HTR-8/SVneo (cell line): ENCODE measurements at places on chromosomes 2 and 18.

DNA sequence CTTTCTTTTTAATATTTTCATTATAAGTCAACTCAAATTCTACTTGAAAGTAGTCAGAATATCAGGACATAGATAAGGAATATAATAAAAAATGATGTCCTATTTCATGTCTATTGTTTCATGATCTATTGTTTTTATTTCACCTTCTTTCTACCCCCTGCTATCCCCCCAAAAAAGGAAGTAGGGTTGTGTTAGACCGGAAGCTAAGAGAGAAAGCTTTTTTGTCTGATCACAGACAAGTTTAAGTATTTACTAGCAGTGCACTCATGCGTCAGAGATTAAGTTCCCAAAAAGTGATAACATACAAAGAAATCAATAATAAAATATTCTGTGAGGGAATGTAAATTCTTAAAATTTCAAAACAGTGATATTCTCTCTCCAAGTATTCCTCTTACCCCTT, 447.1 kb upstream of the CNTNAP5 start:
- no peak for DNase-seq

DNA sequence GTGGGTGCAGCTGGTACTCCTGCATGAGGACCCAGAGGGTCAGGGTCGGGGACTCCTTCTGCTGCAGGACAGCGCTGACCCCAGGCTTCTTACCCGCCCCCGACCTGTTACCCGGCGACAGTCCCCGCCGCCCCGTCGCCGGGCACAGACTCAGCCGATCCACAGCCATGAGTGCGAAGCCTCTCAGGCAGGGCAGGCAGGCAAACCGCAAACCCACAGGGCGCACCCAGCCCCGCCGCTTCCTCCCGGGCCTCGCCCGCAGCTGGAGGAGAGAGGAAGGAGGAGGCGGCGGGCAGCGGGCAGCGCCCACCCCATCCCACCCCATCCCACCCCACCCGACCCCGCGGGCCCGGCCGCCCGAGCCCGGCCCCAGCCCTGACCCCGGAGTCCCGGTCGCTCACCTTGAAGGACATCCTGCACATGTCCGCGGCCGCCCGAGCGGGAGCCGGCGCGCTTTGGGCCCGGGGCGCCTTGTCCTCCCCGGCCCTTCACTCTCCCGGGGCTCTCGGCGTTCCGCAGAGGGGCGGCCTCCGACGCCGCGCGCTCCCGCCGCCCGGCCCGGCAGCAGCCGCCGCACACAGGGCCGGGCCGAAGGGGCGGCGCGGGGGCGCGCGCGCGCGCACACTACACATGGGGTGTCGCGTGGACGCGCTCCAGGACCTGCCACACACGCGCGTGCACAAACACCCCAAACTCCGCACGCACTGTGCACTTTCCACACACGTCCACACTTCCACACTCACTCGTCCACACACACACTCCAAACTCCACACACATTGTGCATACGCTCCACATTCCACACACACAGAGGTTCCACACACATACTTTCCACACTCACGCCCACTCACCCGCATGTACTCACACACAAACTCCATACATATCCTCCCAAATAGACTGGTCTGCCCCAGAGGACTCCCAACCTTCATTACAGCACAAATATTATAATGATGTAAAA, at the start of gene ANKRD29:
Gene ANKRD29, minus strand, starts transcription at position 603 of the 955 bp plus-strand sequence. Its CDS starts 181 bp downstream, at position 422.
- DNase-seq = peak; percentile 36

DNA sequence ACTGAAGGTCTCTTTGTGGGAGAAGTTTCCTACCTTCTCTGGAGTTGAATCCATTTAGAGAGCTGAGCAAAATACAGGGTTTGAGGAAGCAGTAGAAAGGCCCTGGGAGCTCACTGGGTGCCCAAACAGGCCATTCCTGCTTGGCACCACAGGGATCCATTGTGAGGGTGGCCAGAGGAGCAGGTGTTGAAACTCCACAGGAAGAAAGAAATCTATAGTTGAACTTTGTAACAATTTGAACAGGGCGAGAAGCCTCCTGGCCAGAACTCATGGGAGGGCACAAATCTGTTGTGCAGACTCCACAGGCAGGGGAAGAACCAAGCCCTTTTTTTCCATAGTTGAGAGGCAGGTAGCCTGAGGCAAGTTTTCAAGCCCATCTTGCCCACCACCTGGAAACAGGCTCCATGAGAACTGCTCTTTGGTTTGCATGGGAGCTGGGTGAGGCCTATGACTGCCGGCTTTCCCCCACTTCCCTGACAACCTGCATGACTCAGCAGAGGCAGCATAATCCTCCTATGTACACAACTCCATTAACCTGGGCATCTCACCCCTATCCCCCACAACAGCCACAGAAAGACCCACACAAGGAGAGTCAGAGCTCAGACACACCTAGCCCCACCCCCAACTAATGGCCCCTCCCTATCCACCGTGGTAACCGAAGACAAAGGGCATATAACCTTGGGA, 1053.0 kb downstream of the TSN start:
- no peak for DNase-seq

DNA sequence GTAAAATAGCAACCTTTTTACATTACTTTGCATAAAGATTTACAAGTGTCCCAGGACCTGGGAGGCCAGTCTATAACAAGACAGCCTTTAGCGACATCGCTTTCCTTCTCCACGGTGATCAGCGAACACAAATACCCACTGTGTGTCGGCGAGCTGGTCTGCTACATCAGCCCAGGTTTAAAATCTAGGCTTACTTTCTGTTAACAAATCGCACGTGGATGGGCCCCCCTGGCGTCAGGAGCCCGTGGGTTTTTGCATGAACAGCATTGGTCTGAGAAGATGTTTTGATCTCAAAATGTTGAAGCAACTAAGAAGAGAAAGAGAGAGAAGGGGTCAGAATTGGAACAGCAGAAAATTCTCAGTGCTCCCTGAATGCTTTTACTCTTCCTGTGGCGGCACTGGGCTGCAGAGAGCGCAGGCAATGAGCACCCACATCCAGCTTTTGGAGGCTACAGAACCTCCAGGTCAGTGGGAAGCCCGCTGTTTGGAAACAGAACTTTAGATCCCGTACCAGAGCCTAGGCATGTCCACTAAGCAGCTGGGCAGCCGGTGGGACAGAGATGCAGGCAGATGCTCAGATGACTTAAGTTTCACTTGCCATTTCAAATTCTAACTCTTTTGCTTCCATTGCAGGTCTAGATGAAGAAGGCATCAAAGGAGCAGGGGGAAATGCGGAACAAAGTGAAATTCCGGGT, 32.9 kb downstream of the CYP27C1 start:
- no peak for DNase-seq

- no peak for DNase-seq
Observed at GRCh38 chr2:33512112-33512511, 35.7 kb downstream of the RASGRP3 start.

GRCh38 chr18:62717925-62718800, 2.8 kb downstream of the PHLPP1 start:
- no peak for DNase-seq

DNA sequence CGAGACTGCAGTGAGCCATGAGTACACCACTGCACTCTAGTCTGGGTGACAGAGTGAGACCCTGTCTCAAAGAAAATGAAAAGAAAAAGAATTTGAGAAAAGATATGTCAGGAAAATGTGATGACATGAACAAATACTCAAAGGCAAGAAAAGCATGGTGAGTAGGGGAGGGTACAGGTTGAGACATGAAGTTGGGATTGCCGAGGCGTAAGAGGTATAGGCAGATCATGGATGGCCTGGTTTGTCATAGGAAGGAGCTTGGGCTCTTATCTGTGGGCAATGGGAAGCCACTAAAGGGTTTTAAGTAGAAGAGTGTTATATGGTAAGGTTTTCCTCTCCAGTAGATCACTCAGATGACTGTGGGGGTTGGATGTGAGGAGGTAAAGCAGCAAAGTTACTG, 32.3 kb downstream of the SPAST start:
- DNase-seq = no peak

DNA sequence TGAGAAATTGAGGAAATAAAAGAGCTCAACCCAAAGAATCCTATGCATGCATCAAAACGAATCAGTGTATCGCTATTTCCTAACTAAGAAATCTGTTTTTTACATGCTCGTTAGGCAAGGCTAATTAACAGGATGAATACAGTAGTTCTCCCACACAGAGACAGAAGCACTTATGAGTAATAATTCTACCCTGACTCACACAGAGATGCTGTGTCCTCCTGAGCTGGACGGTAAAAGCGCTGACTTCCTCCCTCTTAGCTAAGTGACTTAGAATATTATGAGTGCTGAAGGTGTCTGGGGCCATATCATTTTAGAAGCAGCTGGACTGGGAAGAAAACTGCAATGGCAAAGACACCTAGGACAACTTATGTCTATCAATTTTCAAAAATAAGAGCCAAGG, 18.5 kb downstream of the PLEKHM3 start:
- no peak for DNase-seq

GRCh38 chr2:146572598-146572997, 1272.2 kb upstream of the ACVR2A start:
- no peak for DNase-seq

- no peak for DNase-seq
Observed at GRCh38 chr2:157420771-157421323, 23.0 kb downstream of the CYTIP start.

GRCh38 chr2:76930056-76930744, 592.0 kb downstream of the LRRTM4 start:
- no peak for DNase-seq

DNA sequence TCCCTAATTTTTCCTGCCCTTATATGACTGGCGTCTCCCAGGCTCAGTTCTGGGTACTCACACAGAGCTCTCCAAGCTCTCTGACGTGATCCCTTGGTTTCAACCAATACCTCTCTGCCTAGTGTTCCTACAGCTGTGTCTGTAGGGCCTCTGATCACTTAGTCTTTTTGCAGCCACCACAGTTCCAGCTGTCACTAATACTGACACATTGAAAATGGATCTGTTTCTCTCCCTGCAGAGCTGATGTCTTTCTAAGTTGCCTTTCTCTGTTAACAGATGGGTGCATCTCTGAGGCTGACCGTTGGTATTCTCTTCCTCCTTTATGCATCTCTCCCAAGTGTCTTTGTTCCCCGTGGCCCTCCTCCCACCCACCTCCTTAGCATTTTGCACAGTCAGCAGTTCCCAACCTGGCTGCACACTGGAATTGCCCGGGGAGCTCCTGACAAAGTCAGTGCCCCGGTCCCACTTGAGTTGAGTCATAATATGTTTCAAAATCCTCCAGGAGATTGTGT, 62.5 kb downstream of the CERS6 start:
- DNase-seq = no peak

GRCh38 chr18:78238404-78239089, 741.1 kb upstream of the SALL3 start:
- no peak for DNase-seq

- no peak for DNase-seq
Observed at GRCh38 chr2:106144621-106145331, 49.3 kb downstream of the UXS1 start.

GRCh38 chr18:53489266-53489665, 735.2 kb downstream of the MBD2 start:
- DNase-seq = no peak

DNA sequence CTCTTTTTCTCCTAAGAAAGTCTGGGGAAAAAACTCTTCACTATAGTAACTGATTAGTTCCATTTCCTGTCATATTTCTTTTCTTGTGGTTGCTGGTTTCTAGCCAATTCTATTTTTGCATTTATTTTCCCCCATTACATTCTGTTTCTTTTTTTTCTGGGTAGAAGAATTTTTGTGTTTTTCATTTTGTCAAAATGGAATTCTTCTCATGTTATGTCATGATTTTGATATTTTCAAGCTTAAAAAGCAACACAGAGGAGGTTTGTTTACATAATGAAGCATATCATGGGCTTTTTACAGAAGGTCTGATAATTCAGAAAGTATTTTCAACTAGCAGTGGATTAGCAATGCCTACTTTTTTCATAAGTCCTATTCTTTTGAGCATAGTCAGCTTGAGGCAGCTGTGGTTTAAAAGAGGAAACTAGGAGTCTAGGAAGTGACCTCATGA, 102.0 kb downstream of the MAP2 start:
- DNase-seq = peak; percentile 2

DNA sequence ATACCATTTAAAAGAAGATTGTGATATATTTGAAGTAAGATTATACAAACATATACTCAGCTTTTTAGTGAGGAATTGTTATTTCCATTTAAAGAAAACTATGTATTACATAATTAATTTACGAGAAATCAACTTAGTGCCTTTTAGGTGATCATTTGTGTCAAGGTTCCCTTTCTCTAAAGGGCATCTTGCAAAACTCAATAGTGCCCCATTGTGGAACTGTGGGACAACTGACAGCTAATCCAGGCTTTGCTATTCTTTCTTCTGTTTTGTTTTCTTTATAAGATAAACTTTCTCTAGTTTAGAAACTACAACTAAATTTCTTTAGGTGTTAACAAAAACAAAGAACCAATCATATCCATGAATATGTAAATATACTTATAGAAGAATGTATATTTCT, 24.3 kb upstream of the VIT start:
- DNase-seq = no peak

GRCh38 chr2:10344105-10345066, 41.7 kb downstream of the HPCAL1 start:
- no peak for DNase-seq

DNA sequence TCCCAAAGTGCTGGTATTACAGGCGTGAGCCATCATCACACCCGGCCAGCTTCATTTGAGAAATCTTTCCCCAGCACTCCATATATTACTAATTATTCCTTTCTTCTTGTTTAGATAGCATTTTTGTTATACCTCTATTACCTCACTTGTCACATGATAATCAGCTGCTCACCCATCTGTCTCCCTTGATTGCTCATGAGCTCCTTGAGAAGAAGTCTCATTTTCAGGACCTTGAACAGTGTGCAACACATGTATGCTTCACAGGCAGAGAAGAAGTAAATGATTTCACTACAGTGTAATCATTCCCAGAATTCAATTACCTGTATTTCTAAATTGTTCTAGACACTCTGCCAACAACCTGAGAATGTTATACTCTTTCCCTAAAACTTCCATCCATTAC, 6.2 kb downstream of the PAIP2B start:
- DNase-seq = no peak

DNA sequence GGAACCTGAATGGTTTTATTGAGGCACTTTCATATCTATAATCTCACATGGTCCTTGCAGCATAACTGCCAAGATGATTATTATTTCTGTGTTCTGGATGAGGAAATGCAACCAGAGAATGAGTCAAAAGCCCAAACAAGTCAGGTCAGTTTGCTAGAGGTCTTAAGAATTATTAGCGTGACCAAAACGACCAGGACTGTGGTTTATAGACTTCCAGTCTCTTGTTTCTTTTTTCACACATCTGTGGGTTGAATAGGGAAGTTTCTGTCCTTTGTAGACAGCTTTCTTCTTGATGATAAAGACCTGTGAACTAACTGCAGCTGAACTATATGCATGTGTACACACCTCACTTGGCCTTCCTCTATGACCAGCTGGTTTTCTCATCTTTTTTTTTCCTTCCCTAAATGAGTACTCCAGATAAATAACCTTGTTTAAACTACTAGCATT, 13.9 kb downstream of the ADAM23 start:
- no peak for DNase-seq

GRCh38 chr2:118850168-118850900, 2.9 kb upstream of the EN1 start:
- DNase-seq = no peak

DNA sequence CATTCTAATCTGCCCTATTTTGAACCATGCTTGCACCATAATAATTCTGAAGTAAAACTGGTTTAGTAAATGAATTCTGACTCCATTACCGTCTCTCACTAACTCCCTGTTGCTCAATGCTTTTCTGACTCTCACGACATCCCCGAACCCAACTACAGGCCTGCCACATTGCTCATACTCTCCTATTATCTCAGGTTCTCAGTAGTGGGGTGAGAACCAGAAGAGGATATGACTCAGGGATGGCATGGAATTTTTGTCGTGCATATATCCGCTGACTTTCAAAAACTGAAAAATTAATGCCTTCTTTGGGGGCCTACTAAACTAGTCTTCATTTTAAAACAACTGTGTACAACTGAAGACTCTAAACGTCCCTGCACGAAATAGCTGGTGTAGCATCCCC, 34.3 kb downstream of the NETO1 start:
- DNase-seq = no peak
